ENCODE measurements at places on chromosomes 4 and X.

GRCh38 chr4:6157926-6158325 is 42.4 kb downstream of the JAKMIP1 start:
- DNase-seq: no peak

GRCh38 chr4:78553529-78554060 is 2.0 kb downstream of the ANXA3 start:
- no peak for DNase-seq

GRCh38 chrX:118117741-118118140 is 1.1 kb upstream of the KLHL13 start:
- DNase-seq: no peak

DNA sequence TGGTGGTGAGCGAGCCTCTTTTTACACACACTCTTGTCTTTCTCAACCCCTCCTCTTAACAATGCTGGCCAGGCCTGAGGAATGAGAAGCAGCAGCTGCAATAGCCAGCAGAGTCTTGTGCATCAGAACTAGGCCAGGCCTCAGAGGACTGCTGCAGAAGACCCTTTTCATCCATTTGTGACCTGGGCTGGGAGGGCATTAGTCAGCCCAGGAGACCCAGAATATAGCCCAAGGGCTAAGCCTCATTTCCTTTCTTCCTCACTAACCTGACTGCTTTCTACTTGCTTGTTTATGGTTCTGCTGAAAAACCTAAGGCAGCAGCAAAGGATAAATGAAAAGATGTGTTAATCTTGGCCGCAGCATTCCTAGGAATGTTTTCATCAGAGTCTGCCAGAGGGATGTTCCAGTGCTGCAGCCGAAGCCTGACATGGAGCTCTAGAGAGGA is 254.7 kb upstream of the AR start:
- no peak for DNase-seq

DNA sequence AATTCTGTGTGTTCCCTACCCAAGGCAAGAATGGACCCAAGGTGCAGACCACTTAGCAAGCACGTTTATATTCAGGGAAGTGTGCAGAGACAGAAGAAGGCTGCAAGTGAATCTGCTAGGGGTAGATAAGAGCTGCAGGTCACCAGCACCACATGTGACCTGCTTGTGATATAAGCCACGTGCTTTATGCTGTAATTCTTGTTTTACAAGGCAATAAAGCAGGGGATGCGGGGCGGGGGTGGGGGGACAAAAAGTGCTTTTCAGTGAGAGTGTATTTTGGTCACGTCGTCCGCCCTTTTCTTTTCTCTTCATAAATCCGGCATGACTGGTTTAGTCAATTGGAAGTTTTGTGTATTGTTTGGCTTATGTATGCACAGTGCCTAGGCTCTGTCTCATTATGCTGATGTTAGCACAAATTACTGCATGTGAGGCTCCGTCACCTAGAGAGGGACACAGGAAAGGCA is 192.7 kb downstream of the RBMX2 start:
- no peak for DNase-seq

DNA sequence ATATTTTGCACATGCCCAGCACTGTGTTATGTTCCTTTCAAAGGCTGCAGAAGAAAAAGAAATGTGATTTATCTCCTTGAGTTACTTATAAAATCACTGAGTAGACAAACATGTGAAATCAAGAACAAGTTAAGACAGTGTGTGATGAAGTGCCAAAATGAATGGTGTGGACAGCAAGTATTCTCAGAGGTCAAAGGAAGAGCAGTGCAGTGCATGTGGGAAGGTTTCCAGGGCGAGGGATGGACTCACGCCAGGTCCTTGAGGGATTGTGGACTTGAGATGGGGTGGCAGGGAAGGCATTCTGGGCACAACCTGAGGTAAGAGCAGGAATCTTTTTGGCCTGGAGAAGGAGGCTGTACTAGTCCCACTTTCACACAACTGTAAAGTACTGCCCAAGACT is 115.5 kb downstream of the FNIP2 start:
- no peak for DNase-seq

GRCh38 chr4:184958127-184958922 is 60.0 kb upstream of the HELT start:
- DNase-seq: no peak

DNA sequence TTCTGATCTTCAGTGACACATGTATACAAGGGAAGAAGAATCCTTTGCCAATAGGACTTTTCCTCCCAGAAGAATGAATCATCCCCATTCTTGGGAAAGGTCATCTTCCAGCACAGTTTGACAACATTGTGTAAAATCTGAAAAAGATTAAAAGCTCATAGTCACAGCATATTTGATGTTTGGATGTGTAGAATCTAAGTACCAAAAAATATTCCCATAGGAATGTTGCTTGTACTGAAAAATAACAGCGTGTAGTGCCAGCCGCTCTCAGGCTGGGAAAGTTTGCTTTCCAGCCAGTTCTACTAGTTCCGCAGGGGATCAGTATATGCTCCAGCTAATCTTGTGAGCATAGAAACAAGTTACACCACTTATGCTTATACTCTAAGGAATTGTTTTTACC is 74.7 kb upstream of the IL13RA1 start:
- no peak for DNase-seq

DNA sequence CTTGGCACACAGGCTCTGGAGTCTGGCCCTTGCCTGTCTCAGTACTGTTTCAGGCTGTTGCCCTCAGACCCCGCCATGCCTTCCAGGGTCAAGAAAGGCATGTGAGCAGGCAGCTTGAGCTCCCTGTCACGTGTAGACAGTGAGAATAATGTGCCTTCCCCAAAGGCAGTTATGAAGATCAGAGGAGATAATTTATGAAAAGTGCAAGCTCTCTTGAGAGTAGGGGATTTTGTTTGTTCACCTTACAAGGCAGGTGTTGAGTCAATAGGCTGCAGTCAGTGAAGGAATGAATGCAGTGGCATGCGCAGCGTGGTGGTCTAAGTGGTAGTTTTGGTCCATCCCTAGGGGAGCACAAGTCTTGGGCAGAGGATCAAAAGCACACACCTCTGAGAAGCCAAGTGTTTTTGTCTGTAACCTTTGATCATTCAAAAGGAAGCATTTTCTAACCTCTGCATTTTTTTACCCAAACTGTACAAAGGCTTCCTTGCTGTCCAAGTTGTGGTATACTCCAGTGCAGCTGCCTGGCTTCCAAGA is 14.4 kb downstream of the HADH start:
- DNase-seq: no peak

Data from cortex of kidney (tissue), 1 donor.